ENCODE measurements at places on chromosomes 6 and 20.

- DNase-seq, result peak; percentile 56
Measured at GRCh38 chr20:33640287-33640686, 21.8 kb upstream of the C20orf144 start.

GRCh38 chr20:16761305-16761829 is 13.2 kb downstream of the OTOR start:
- DNase-seq, result peak; percentile 74

DNA sequence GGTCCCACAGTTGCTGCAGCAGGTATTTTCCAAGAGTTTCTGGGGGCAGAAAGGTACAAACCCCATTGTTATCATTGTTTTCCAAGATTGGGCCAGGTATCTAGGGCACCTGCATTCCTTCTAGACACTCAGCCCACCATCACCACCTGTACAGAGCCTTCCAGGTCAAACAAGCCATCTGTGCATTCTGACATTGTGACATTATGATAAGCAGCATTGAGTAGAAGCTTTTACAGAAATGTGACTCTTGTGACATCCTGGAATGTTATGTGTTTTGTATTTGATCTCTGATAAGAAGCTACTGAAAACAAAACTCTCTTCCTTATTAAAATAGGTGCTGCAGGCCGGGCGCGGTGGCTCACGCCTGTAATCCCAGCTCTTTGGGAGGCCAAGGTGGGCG is 128.1 kb upstream of the CCN2 start:
- DNase-seq, result no peak

GRCh38 chr20:13141546-13141945 is 79.5 kb upstream of the ISM1 start:
- DNase-seq, result no peak

DNA sequence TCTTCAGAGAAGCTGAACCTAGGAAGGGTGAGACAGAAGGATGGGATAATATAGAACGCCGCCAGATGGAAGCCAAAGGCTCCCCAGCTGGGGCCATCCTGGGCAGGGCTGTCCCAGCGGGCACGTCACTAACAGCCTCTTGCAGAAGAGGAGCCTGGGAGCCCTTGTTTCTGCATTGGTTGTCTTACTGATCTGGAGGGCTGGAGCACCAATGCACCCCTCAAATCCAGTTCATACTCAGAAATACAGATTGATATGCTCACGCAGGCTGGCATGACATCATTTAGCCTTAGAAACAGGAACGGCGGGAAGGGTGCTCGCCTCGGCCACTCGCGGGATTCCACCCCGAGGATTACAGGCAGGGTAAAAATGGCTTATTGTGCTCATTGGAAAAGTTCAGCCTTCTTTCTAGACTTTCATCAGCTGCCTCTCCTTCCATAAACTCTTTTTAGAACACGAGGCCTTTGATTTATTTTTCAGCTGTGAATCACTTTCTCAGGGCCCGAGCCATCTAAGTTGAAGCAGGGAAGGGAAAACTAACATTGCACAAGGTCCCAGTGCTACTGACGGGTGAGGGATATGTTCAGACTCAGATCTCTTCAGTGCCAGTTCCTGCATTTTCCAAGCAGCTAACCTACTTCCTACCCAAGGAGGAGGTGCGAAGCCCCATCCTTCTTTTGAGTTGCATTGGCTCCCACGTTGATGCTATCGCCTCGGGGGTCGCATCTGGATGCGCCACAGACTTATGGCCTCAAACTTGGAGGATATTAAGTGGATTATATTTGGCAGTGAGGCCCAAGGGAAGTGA is 82.3 kb downstream of the GMPR start:
- peak; percentile 69 for DNase-seq

DNA sequence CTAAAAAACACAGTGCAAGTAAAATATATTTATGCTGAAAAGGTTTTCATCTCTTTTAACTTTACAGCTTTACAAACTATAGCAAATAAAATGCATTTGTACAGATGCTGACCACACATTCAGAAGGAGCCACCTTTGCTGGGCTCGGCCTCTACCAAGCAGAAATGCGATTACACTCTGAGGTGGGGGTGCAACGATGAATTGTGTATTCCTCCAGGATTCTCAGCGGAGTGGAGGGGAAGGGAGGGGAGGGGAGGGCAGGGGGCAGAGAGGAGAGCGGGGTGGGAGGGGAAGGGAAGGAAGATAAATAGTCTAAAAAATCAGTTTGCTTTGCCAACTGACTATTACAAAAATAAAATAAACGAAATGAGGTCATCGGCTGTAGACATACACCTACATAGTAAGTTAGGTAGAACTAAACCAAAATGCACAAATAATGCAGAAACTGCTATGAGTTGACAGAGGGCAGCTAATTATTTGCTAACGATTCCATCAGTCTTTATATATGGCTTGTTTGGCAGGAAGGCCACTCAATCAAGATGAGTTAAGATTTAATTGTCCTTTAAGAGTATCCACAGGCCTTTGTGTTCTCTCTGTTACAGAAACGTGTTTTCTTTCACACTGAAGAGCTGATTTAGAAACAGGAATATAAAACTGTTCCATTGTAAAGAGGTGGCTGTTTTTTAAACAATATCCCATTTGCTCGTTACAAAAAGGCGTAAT is 90.1 kb downstream of the TAF4 start:
- DNase-seq, result no peak
